ENCODE measurements at places on chromosomes 6 and 20.

- no peak for DNase-seq
These were observed 31.5 kb upstream of the TOP1 start for GRCh38 chr20:40997116-40997515.

DNA sequence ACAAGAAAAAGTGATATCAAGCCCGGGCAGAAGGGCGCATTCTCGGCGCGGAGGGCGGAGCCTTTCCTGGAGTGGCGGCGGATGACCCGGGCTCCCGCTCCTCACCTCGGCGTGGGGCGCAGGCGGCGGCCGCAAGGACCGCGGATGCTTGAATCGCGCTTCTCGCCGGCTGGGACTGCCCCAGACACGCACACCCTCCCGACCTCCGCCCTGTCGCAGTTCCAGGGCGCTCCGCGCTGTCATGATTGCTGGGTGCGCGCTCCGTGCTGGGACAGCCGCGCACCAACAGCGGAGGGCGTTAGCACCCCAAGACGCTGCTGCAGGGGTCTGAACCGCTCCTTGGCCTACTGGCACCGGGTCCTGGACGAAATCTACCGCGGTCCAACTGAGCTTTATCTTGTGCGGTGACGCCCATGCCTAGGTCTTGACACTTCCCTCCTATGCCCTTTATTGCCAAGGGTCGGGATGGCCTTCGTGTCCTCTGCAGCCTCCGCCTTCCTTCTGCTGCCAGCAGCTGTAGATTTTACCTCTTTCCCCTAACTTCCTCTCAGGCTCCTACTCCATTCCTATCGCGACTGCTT, 43.3 kb downstream of the IRAK1BP1 start:
- DNase-seq: peak; percentile 3

GRCh38 chr20:8414586-8415274, 282.7 kb downstream of the PLCB1 start:
- no peak for DNase-seq

GRCh38 chr6:107731422-107732319, 92.4 kb downstream of the SCML4 start:
- DNase-seq: no peak

DNA sequence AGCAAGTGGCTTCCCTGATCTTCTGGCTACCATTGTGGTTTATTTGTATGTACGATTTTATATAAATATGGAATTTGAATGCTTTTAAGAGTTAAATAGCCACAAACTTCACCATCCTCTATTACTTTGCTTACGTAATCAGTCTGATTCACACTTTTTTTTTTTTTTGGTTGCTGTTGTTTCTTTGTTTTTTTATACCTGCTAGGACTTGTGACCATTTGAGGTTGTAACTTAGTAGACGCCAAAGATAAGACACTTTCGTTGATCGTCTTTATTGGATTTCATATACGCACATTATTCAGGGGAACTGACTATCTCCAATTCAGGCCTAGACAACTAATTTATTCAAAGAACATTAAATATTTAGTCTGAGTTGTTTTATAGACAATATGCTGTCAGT, 559.0 kb downstream of the CBLN4 start:
- DNase-seq: no peak

- no peak for DNase-seq
These were observed 136.8 kb upstream of the RNF24 start for GRCh38 chr20:4151991-4152695.

GRCh38 chr6:1821513-1822183, 211.9 kb downstream of the FOXC1 start:
- DNase-seq: no peak

DNA sequence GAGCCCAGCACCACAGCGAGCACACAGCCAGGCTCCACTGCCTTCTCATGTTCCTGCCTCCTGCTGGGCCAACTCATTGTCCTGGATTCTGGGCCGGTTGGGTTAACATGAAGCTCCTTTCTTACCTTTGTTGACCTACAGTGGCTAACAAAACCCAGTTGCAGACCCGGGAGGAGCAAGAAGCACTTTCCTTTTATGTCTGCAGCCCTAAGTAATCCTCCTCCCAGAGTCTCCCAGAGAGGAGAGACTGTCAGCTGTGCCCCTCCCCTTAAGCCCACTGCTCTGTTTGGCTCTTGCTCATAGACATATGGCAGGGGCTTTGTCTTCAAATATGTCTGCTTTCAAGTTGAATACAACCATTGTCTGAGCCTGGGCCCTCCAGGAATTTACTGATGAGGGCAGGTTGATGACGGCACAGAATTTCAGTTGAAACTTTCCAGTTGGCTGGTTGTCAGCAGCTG, 55.2 kb downstream of the PSMB1 start:
- DNase-seq: no peak
